ENCODE measurements at places on chromosomes 5 and 9. TPM values are rescaled to one million over a fixed set of nuclear protein-coding genes. Genes with fewer than 3 reads are reported as not detected.

Gene CD72
- total RNA-seq, result 3.3 TPM

Gene ANKRD31
- 0.29 TPM for total RNA-seq

Gene UBE2R2
- total RNA-seq, result 77.8 TPM

Gene NMUR2
- not detected for total RNA-seq

Gene ARHGEF39
- total RNA-seq, result 21.4 TPM

Gene CCDC192
- not detected for total RNA-seq

Gene CBY3
- not detected for total RNA-seq

Gene F2RL2
- total RNA-seq, result 0.18 TPM

Gene GPR107
- total RNA-seq, result 50.7 TPM

Gene EPB41L4B
- 6.9 TPM for total RNA-seq

Gene C9orf85
- 10.8 TPM for total RNA-seq

Gene ST8SIA4
- 49.4 TPM for total RNA-seq

Gene BSPRY
- total RNA-seq, result 17.9 TPM

Gene NR2F1-AS1
- total RNA-seq, result 1.4 TPM

Gene FCN2
- not detected for total RNA-seq

Gene CCDC152
- 4.7 TPM for total RNA-seq

Gene GAPT
- total RNA-seq, result 1.4 TPM

Gene MELK
- 99.8 TPM for total RNA-seq

Gene MARCHF6
- 149 TPM for total RNA-seq

Gene NDUFS6
- total RNA-seq, result 28.4 TPM

Gene RGP1
- total RNA-seq, result 24.6 TPM

Gene OR13C3
- not detected for total RNA-seq

Gene ANKRD34B
- total RNA-seq, result 0.09 TPM
